CD8-positive, alpha-beta memory T cell (primary cell): ENCODE measurements at places on chromosomes 1 and 21.

DNA sequence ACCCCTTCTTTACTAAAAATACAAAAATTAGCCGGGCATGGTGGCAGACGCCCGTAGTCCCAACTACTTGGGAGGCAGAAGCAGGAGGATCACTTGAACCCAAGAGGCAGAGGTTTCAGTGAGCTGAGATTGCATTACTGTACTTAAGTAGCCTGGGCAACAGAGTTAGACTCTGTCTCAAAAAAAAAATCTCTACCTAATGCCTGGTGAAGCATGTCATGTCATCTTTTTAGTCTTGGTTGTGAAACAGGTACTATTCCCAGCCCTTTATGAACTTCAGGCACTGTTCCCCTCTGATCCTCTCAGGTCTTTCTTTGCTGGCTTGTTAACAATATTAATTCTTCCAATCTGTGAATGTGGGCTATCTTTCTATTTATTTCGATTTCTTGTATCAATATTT is 22.1 kb downstream of the PRRC2C start:
- H3K36me3 ChIP-seq, result no peaks in the 10 kb centered on the region
- peaks cover 80% of the 10 kb centered on the region for H3K4me1 ChIP-seq
- no peak for DNase-seq
- H3K4me3 ChIP-seq, result no peak overlapping the region
- H3K27me3 ChIP-seq, result no peaks in the 10 kb centered on the region

GRCh38 chr1:19151537-19151936 is 58.5 kb downstream of the UBR4 start:
- H3K36me3 ChIP-seq, result peaks cover 99% of the 10 kb centered on the region
- H3K27me3 ChIP-seq, result no peaks in the 10 kb centered on the region
- H3K27ac ChIP-seq, result no peak overlapping the region
- H3K4me3 ChIP-seq, result no peak overlapping the region

DNA sequence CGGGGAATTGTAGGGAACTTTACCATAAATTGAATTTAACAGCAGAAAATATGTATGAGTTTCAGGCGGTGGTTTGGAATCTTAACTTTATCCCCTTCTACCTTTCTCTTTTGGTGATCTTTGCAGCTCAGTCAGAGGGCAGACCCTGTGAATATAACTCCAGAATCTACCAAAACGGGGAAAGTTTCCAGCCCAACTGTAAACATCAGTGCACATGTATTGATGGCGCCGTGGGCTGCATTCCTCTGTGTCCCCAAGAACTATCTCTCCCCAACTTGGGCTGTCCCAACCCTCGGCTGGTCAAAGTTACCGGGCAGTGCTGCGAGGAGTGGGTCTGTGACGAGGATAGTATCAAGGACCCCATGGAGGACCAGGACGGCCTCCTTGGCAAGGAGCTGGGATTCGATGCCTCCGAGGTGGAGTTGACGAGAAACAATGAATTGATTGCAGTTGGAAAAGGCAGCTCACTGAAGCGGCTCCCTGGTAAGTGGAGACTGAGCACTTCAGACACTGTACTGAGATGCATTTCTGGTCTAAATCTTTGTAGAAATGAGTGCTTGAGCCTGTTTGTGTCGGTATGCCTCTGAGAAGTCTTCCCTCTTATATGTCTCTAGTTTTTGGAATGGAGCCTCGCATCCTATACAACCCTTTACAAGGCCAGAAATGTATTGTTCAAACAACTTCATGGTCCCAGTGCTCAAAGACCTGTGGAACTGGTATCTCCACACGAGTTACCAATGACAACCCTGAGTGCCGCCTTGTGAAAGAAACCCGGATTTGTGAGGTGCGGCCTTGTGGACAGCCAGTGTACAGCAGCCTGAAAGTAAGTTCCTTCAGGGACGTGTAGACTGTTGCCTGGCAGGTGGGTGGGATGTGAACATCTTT is 1.5 kb downstream of the CCN1 start:
- no peak overlapping the region for H3K27ac ChIP-seq
- no peaks in the 10 kb centered on the region for H3K4me1 ChIP-seq
- no peak for DNase-seq
- H3K4me3 ChIP-seq, result no peak overlapping the region
- no peaks in the 10 kb centered on the region for H3K36me3 ChIP-seq

DNA sequence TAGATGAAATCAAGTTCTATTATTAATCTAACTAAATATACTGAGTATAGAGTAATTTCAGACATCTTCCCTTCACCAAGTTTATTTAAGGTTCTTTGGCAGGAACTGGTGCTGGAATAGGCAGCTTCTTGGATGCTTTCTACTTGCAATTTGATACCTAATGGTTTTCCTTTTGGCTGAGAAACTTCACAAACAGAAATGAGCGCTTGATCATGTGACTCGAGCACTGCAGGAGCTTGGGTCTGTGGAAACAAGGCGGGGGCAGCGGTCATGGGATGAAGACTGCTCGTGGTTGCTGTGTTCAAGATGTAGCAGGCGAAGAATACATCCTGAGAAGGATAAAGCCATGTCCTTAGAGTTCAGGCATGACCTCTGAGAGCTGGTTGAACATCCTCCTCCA is 136.8 kb downstream of the PTPRC start:
- no peak overlapping the region for H3K4me3 ChIP-seq
- no peaks in the 10 kb centered on the region for H3K36me3 ChIP-seq
- H3K27ac ChIP-seq, result no peak overlapping the region
- no peaks in the 10 kb centered on the region for H3K27me3 ChIP-seq
- H3K4me1 ChIP-seq, result no peaks in the 10 kb centered on the region

GRCh38 chr1:183583466-183583865 is 6.8 kb downstream of the NCF2 start:
- H3K4me3 ChIP-seq, result no peak overlapping the region
- H3K36me3 ChIP-seq, result no peaks in the 10 kb centered on the region
- H3K27ac ChIP-seq, result no peak overlapping the region
- H3K4me1 ChIP-seq, result peaks cover 8% of the 10 kb centered on the region
